Iris pigment epithelial cell (primary cell): ENCODE measurements at places on chromosomes 12 and 14.

GRCh38 chr14:73661872-73662271, 17.1 kb downstream of the DNAL1 start:
- no peak for DNase-seq

DNA sequence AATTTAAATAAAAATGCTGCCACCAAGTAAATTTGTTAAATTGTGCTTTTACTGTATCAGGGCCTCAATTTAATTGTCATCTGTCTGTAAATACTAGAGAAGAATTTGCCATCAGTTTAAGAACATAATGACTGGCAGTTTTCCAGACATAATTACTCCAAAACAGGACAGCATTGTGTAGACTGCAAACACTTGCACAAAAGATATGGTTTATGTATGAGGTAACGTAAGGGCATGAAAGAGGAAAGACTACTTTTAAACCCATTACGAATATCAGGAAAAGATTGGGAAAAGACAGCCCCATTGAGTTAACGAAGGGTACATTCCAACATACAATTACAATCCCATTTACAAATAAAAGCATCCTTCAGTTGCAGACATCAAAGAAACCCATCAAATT, 59.8 kb upstream of the KRR1 start:
- no peak for DNase-seq

GRCh38 chr14:105335735-105336476, 21.4 kb downstream of the PACS2 start:
- no peak for DNase-seq

- peak; percentile 58 for DNase-seq
These were observed 20.3 kb downstream of the FIGNL2 start for GRCh38 chr12:51827925-51828818.

DNA sequence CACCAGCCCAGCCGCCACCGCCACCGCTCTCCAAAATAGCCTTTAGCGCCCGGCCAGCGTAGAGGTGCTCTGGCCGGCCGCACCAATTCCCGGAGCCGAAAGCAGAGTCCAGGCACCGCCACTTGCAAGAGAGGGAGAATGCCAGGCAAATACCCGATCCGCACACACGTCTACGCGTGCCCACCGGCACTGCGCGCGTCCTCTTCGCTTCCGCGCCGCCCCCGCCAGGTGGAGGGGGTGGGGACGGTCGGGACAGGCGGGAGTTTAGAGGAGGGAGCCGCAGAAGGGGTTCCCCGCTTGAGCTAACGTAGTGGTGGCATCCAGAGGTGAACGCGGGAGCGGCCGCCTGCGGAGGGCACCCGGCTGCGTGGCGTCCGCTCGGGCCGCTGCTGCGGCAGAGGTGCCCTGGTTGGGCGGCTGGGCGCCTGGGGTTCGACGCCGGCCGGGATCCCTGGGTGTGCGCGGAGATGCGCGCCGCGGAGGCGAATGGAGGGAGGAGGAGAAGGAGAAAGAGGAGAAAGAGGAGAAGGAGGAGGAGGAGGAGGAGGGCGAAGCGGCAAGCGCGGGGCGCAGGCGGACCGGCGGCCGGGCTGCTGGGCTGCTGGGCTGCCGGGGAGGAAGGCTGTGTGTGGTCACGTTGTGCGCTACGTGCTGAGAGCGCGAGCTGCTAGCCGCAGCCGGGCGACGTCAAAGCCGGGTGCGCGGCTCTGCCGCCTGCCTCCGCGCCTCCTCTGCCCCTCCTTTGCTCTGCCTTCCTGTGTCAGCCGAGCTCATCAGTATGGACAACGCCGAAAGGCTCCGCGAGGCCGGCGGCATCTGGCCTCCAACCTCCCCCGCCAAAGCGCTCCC, at the start of gene MDGA2:
TSS of gene MDGA2 (minus strand) at position 140 of the 849 bp plus-strand sequence.
- DNase-seq: peak; percentile 19

DNA sequence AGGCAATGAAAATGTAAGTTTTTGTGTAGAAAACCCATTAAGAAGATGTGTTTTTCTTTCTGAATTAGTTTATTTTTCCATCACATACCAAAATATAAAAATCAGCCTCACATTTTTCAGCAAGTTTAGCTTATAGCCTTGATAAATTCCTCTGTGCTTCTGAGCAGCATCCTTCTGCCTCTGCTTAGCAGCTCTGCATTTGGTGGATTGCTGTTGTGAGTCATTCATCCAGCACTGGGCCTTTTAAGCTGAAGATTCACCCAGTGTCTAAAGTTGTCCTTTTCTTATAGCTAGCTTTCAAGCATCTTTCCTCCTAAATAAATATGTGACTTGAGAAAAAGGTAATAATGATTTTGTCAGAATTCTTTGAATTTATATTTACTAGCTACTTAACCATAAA, 206.1 kb downstream of the PCNX1 start:
- DNase-seq: peak; percentile 83

- no peak for DNase-seq
These were observed 31.7 kb downstream of the KLRK1 start for GRCh38 chr12:10358131-10358530.

- DNase-seq: no peak
These were observed 18.8 kb upstream of the WDR20 start for GRCh38 chr14:102120888-102121287.

DNA sequence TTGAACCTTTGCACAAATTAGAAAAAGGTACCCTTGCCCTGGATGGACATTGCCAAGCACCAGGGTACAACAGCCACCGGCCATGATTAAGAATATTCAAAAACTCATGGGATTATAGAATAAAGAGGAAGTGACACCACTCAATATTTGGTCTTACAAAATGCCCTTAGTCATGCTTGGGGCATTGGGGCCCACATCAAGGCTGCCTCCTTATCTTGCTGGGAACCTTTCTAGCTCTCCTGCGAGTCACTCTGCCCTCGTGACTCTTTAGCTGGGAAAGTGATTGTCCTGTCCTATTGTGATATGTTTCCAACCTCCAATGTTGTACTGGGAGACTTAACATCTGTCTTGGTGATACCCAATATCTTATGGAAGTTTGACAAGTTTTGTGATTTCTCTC, 57.8 kb downstream of the GTF2A1 start:
- DNase-seq: peak; percentile 16

- no peak for DNase-seq
These were observed 33.3 kb upstream of the KRAS start for GRCh38 chr12:25284024-25284423.

DNA sequence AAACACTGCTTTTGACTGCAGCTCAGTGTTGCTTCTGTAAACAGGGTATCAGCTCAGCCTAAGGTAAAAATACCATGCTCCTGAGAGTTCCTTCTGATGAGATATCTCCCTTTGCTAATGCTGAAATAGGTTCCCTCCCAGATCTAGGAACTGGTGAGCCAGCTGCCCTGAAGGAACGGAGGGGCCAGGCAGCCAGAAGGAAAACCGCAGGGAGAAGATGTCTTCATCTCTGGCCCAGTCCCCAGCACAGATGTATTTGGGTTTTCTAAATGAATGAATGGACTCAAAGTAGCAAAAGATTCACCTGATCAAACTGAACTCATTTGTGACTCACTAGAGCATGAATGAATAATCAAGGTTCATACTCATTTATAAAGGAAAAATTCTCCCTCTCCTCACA, 247.8 kb downstream of the MSRB3 start:
- DNase-seq: no peak

- DNase-seq: no peak
These were observed 142.3 kb upstream of the IGF1 start for GRCh38 chr12:102622618-102623017.

GRCh38 chr14:92022036-92022435, 17.8 kb downstream of the TRIP11 start:
- DNase-seq: peak; percentile 53

GRCh38 chr14:103624860-103625259, 4.2 kb upstream of the KLC1 start:
- peak; percentile 51 for DNase-seq

- no peak for DNase-seq
These were observed 238.7 kb upstream of the SEL1L start for GRCh38 chr14:81772381-81772780.

GRCh38 chr12:41224066-41224465, 35.9 kb downstream of the PDZRN4 start:
- no peak for DNase-seq

GRCh38 chr12:118874698-118875548, 106.4 kb upstream of the SRRM4 start:
- no peak for DNase-seq

DNA sequence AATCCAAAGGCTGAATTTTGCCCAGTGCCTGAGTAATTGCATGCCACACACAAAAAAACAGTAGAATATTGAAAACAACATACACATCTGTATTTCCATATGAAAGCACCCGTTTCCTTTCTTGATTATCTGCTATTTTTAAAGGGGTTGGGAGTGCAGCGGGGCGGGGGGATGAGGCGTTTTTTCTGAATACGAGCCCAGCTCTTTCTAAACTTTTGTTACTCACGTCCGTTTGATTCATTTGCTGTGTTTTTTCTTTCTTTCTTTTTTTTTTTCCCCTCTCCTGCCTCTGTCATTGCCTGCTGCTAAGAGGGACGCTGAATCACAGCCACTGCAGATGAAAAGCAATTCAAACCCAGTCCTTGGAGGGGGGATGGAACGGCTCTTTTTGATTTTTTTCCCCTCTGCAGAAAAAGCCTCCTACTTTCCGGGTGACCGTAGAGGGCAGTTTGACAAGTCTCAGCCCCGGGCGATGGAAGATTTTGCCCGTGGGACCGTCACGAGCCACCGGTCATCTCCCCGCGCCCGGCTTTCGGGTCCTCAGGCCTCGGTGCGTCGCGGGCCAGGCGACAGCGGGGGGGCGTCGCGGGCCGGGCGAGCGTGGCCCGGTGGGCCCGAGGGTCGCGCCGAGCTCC, 572 bp upstream of the RASSF8 start:
- DNase-seq: peak; percentile 82

GRCh38 chr12:104752016-104752415, 206.1 kb downstream of the SLC41A2 start:
- DNase-seq: no peak

DNA sequence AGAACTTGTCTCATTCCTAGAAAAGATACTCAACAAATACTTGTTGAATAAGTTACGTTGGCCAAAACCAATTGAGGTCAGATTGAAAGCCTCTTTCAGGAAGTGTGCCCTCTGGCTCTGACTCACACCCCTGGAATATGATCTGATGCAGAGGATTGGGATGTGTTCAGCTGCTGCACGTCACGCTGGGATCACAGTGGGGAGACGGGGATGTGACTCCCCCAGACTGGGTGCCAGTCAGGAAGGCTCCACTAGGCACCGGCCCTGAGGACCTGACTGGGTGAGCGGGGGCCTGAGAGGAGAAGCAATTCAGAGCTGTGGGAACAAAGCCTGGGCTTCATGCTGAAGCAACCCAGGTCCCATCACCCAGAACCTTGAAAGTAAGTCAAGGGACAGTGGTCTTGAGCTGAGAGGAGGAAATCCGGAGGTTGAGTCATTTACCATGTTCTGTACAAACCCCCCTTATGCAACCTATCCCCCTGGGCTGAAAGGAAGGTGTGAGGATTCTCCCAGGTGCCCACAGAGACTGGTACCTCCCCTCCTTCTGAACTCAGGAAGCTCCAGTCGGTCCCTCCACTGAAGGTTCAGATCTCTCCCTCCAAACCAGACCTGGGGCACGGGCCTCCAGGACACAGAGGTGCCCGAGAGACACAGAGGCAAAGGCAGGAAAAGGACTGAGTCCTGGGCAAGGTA, 3.9 kb downstream of the CEBPE start:
- DNase-seq: peak; percentile 97

DNA sequence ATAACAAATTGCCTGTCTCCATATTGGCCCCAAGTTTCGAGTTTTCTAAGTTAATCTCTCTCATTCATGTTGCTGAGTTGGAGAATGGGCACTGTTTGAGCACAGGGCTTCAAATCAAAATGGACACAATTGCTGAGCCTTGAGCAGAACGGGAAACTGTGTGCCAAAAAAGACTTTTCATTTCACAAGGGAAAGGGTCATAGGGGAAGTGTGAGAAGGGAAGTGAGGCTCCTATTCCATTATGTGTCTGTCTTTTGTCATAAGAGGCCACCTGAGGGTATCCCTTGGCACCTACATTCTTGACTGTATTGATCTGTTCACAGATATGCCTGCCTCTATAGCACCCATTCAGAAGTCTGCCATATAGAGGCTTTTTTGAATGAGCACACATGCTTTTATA, 59.1 kb downstream of the TTLL5 start:
- no peak for DNase-seq

DNA sequence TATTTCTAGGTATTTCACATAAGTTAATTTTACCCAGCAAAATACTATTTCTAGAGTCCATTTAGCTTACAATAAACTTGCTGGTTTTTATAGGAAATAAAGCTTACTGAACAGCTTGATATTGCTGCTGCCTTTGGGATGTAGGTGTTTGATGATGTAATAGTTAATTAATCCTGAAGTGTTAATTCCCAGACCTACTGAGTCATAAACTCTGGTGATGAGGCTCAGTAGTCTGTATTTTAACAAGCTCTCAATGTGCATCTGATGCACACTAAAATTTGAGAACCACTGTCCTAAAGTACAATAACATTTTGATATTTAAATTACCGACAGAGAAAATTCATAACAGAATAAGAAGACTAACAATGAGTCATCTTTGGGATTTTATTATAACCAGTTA, 168.4 kb downstream of the FUT8 start:
- DNase-seq: no peak

GRCh38 chr12:118183155-118183554, 47.2 kb downstream of the PEBP1 start:
- no peak for DNase-seq

- peak; percentile 53 for DNase-seq
These were observed 303.3 kb upstream of the TMPO start for GRCh38 chr12:98211909-98212695.

- no peak for DNase-seq
These were observed 54.2 kb upstream of the GZMB start for GRCh38 chr14:24688030-24688658.

GRCh38 chr12:114443607-114444421, 37.9 kb upstream of the TBX5 start:
- DNase-seq: no peak

DNA sequence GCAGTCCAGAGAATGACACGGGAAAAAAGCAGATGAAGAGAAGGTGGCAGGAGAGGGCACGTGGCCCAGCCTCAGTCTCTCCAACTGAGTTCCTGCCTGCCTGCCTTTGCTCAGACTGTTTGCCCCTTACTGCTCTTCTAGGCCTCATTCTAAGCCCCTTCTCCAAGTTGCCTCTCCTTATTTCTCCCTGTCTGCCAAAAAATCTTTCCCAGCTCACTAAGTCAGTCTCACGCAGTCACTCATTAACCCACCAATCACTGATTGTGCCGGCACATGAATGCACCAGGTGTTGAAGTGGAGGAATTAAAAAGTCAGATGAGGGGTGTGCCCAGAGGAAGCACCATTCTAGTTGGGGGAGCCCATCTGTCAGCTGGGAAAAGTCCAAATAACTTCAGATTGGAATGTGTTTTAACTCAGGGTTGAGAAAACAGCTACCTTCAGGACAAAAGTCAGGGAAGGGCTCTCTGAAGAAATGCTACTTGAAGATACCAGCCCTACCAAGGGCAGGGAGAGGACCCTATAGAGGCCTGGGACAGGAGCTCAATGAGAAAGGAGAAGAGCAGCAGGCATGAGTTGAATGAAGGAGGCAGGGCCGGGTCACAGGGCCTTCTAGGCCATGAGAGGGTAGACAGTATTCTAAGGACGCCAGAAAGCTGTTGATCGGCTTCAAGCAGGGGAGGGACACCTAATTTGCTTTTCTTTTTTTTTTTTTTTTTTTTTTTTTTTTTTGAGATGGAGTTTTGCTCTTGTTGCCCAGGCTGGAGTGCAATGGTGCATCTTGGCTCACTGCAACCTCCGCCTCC, 40.9 kb downstream of the DAD1 start:
- DNase-seq: no peak

GRCh38 chr12:108955225-108955835, 65.5 kb downstream of the SVOP start:
- peak; percentile 12 for DNase-seq
